ENCODE measurements at places on chromosomes 11 and 22.

DNA sequence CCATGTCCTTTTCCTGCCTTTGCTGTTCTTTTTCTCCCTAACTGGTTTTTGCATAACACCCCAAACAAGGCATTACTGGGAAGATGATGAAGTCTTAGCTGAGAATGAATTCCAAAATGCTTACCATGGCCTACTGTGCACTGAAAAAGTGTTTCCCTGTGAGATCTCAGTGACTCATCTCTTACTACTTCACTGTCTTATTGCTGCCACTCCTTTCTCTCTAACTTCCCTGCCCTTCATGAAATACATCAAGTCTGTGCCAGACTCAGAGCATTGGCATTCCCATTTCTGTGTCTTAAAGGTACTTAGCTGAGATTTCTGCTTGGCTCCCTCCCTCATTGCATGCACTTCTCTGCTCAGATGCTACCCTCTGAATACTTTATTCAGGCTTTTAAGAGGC lies 49.1 kb upstream of the MUC15 start:
- DNase-seq = no peak

- no peak for DNase-seq
Measured at GRCh38 chr11:44608651-44608990, 43.2 kb downstream of the CD82 start.

GRCh38 chr11:17650127-17650911 lies 69.1 kb upstream of the MYOD1 start:
- peak; percentile 50 for DNase-seq

DNA sequence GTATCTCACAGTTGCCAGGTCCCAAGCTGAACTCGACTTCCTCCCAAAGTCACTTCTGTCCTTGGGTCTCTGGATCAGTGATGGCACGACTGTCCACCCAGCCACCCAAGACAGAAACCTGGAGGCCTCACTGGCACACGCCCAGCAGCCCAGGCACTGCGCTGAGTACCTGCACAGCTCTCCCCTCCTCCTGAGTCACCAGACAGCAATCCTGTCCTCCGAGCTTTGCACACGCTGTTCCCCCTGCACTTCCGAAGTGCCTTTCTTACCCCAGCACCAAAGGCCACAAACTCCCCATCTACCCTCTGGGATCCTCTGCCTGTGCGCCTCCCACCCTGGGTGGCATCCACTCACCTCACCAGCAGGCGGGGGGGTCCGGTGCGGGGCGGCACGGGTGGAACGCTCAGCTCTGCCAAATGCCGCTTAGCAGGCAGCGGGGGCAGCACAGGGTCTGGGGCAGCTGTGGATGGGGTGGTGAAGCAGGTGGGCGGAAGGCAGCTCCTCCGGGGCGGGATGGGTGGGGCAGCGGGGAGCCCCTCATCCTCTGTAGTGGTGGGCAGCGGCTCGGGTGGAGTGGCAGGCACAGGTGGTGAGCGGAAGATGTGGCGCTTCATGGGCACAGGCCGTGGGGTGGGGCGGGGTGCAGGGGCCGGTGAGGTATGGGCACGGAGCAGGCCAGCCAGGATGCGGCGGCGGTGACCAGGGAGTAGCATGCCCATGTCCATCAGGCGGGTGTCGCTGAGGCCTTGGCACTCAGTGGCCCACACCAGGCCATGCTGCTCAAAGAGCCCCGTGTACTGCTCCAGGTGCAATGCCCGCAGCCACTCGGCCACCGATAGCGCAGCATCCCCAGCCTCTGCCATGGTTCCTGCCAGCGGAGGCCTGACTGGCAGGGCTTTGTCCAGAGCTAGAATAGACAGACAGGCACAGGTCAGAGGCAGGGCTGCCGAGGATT lies 25.7 kb downstream of the ARAP1 start:
- DNase-seq = no peak

- DNase-seq = no peak
Measured at GRCh38 chr22:38431266-38432010, 23.6 kb downstream of the KCNJ4 start.

- DNase-seq = no peak
Measured at GRCh38 chr11:58926695-58927094, 12.6 kb upstream of the GLYATL1 start.

GRCh38 chr11:369336-370018 lies at the start of gene B4GALNT4:
B4GALNT4 (plus strand) TSS chr11:369499; CDS start chr11:369804, 305 bp downstream.
- peak; percentile 91 for DNase-seq

- no peak for DNase-seq
Measured at GRCh38 chr11:6621711-6622211, 2.5 kb upstream of the TPP1 start.
